WTC11 (cell line): ENCODE measurements at places on chromosomes 6 and 20.

GRCh38 chr20:35660122-35660937, 4.4 kb downstream of the CPNE1 start:
- H3K27ac ChIP-seq: peak overlapping the region; percentile 86
- peak overlapping the region; percentile 17; the same call in 1 of the 2 replicates for H3K4me3 ChIP-seq
- DNase-seq: no peak
- H3K36me3 ChIP-seq: no peaks in the 10 kb centered on the region; the same call in 1 of the 2 replicates
- peaks cover 52% of the 10 kb centered on the region for H3K4me1 ChIP-seq

DNA sequence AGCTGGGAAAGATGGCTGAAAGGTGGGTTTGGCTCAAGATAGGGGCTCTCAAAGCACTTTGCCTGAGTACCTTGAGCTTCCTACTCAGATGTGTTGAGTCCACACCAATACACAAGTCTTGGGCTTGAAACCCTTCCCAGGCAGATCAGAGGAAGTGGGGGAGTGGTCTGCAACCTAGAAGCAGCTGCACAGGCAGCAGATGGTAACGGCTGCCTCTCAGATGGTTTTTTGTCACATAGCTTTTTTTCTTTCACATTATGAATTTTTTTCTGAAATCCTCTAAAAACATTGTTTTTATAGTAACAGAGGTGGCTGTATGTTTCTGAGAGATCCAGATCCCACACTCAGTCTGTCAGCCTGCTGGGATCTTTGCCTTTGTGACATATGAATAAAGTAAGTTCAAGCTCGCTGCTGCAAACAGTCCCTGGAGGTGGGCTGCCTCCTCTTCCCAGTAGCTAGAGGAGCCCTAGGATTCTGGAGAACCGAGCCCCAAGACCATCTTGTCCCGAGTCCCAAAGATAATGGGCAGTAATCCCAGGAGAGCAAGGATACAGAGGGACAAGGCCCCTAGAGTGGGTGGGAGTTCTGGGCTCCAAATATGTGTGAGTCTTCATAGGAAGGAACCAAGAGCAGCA, 97.1 kb upstream of the TOP1 start:
- peaks cover 3% of the 10 kb centered on the region; the same call in 1 of the 2 replicates for H3K27me3 ChIP-seq
- no peaks in the 10 kb centered on the region for H3K36me3 ChIP-seq
- H3K4me1 ChIP-seq: no peaks in the 10 kb centered on the region
- no peak for DNase-seq
- no peak overlapping the region for H3K4me3 ChIP-seq

DNA sequence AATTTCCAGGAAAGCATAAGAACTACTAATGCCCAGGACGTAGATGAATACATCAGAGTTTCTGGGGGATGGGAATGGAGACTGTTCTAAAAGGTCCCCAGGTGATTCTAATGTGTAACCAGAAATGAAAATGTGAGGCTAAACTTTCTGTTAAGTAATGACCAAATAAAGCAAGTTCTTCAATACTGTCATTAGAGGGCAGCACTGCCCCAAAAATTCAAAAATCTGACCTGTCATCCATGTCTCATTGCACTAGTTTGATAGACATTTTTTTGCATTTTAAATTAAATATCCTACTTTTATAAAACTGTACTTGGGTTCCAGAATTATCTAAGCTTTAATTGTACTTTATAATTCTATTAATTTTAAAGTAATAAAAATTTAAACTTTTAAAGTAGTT, 94.9 kb downstream of the RFX6 start:
- H3K27me3 ChIP-seq: no peaks in the 10 kb centered on the region
- peak; percentile 14 for DNase-seq
- no peak overlapping the region for H3K27ac ChIP-seq

GRCh38 chr20:58447511-58448391, 58.7 kb downstream of the VAPB start:
- no peak overlapping the region for H3K4me3 ChIP-seq
- no peaks in the 10 kb centered on the region for H3K27me3 ChIP-seq
- H3K4me1 ChIP-seq: peaks cover 27% of the 10 kb centered on the region

GRCh38 chr20:61025536-61025935, 226.5 kb upstream of the CDH4 start:
- peaks cover 23% of the 10 kb centered on the region for H3K36me3 ChIP-seq
- no peaks in the 10 kb centered on the region for H3K4me1 ChIP-seq
- H3K4me3 ChIP-seq: no peak overlapping the region
- H3K27ac ChIP-seq: no peak overlapping the region

DNA sequence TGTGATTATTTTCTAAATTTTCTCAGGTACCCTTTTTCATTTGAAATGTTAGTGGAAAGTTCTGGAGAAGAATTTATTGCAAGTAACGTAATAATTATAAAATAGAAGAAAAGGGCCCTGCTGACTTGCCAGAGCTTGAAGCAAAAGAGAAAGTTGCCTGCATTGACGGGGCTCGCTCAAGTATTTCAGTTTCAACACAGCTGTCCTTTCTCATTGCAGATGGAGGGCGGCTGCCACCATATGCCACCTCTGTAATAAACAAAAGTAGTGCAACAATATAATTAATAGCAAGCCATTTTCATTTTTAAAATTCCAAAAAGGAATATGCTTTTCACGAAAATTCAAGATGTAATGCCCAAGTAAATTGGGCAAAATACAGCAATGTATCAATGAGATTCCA, 246.2 kb downstream of the PACRG start:
- H3K4me3 ChIP-seq: no peak overlapping the region
- 0 out of 2 replicates have a peak, but pooled peaks cover 7% of the 10 kb centered on the region for H3K4me1 ChIP-seq
- no peaks in the 10 kb centered on the region for H3K27me3 ChIP-seq
- no peaks in the 10 kb centered on the region for H3K36me3 ChIP-seq
- no peak overlapping the region for H3K27ac ChIP-seq

- H3K27ac ChIP-seq: peak overlapping the region; percentile 93
- peak; percentile 50 for DNase-seq
- peaks cover 11% of the 10 kb centered on the region for H3K36me3 ChIP-seq
- peaks cover 33% of the 10 kb centered on the region for H3K27me3 ChIP-seq
- peaks cover 24% of the 10 kb centered on the region for H3K4me1 ChIP-seq
Observed at GRCh38 chr6:73308712-73309534, 45.2 kb downstream of the DPPA5 start.

- no peak for DNase-seq
- no peaks in the 10 kb centered on the region for H3K36me3 ChIP-seq
- H3K27ac ChIP-seq: peak overlapping the region; percentile 73
- H3K4me3 ChIP-seq: no peak overlapping the region
- H3K27me3 ChIP-seq: peaks cover 3% of the 10 kb centered on the region; the same call in 1 of the 2 replicates
Observed at GRCh38 chr20:1301031-1301529, 27.9 kb downstream of the SDCBP2 start.

- H3K36me3 ChIP-seq: no peaks in the 10 kb centered on the region; the same call in 1 of the 2 replicates
- H3K4me3 ChIP-seq: no peak overlapping the region
- H3K4me1 ChIP-seq: 0 out of 2 replicates have a peak, but pooled peaks cover 4% of the 10 kb centered on the region
- no peak for DNase-seq
- no peak overlapping the region for H3K27ac ChIP-seq
Observed at GRCh38 chr20:59806578-59806975, 126.9 kb downstream of the SYCP2 start.

- H3K4me1 ChIP-seq: peaks cover 10% of the 10 kb centered on the region
- no peaks in the 10 kb centered on the region for H3K27me3 ChIP-seq
- no peak overlapping the region for H3K27ac ChIP-seq
- no peak for DNase-seq
- H3K36me3 ChIP-seq: no peaks in the 10 kb centered on the region; the same call in 1 of the 2 replicates
Observed at GRCh38 chr20:3563548-3564177, 92.8 kb downstream of the ATRN start.
